ENCODE measurements at places on chromosomes 1 and 21. TPM values are rescaled to one million over a fixed set of nuclear protein-coding genes. Genes with fewer than 3 reads are reported as not detected.

Gene PLA2G2F
- not detected for total RNA-seq

Gene CELA2A
- total RNA-seq = 0.91 TPM

Gene PERM1
- 0.83 TPM for total RNA-seq

Gene PDZK1IP1
- total RNA-seq = 1.3 TPM

- DNase-seq = no peak
Measured at GRCh38 chr1:232033285-232033684, 406.7 kb downstream of the DISC1 start.

DNA sequence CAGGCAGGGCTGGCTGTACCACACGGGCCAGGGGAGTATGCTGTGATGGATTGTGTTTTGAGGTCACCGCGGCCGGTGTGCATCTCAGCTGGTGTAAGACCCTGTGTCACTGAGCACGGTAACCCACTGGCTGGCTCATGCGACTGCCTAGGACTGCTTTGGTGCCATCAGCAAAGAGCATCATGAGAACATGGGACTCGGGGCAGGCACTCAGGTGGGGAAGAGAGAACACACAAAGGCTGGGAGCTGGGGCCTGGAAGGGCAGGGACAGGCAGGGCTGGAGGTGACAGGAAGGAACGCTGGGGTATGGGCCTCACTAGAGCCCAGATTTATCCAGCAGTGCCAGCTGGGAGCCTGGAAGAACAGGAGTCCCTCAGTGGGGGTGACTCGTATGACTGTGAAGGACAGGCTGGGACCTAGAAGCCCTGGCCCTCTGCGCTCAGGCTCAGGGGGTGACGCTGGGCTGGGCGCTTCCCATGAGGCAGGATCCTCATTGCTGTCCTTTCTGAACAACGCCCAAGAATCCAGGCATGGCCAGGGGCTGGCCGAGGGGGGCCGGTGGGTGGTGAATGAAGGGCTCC is 210.4 kb upstream of the VAMP3 start:
- no peak for DNase-seq

- DNase-seq = no peak
Measured at GRCh38 chr1:157286646-157287420, 148.6 kb upstream of the ETV3 start.

DNA sequence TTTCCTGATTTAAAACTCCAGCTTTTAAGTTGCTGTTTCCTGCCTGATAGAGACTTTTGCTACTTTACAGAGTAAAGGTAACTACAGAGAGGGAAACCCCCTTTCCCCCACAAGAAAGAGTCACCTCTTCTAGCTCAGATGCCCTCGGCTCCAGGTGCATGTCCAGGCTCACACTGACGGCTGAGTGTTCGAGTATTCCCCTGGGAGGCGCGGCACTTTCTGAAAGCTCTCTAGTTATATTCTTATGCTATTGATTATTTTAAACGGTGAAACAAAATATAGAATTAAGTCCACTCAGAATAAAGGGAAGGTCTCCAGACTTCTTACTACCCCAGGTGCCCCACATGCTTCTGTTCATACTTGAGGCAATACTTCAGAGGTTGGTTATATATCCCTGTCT is 160.3 kb upstream of the FMN2 start:
- no peak for DNase-seq
